ENCODE measurements at places on chromosomes 7 and 10.

DNA sequence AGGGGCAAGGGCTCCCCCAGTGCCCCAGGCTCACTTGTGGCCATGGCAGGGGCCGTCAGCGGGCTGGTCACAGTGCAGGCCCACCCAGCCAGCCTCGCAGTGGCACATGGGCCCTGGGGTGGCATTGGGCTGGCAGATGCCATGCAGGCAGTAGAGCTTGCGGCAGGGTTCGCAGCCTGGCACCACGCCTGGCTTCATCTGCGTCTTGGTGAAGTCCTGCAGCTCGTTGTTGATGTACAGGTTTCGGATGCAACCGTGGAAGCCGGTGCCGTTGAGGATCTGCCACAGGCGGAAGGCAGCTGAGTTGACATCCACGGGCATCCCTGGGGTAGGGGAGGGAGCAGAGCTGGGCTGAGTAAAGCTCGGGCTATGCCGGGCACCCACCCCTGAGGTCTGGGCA is 170.6 kb downstream of the LCOR start:
- DNase-seq: no peak

DNA sequence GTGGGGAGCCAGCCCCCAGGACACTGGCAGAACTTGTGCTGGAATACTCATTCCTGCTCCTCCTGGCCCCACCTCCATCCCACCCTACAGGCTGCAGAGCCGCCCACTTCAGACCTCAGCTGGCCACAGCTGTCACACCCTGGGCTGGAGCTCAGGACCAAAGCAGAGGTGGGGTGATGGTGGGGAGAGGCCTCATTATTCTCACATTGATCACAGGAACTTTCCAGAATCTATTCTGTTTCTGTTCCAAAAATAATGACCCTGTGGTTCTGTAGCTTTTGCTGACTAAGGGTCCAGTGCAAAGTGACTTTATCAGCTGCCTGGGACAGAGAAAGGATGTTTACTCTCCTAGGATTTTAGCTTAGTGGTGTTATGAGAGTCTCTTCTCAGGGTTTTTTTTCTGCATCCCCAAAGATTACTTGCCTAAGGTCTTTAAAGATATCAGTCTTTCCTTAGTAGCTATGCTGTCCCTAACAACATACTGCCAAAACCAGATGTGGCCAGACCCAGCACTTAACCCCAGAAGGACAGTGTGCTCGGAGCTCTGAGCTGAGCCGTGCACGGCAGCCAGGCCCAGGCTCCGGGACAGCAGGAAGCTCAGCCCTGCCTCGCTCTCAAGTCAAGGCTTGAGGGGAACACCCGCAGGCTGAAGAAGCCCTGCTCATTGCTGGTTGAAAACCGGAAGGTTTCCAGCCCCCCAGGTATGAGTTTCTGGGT is 223.3 kb downstream of the MLLT10 start:
- no peak for DNase-seq

DNA sequence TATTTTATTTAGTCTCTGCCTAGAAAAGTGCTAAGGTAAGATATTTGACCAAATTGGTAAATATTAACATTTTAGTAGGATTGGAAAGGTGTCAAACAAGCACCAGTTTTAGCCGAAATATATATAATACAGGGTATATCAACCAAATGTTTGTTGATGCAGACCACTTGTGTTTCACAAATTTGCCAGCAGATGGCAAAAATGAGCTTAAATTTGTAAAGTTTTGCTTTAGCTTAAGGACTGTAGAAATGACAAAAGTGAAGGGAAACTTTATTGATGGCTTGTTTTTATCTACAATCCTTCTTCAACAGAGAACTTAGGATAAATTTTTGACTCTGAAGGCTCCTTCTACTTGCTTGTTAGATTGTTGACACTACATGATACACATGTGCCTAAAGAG is 4.8 kb upstream of the POLR1F start:
- DNase-seq: peak; percentile 36

DNA sequence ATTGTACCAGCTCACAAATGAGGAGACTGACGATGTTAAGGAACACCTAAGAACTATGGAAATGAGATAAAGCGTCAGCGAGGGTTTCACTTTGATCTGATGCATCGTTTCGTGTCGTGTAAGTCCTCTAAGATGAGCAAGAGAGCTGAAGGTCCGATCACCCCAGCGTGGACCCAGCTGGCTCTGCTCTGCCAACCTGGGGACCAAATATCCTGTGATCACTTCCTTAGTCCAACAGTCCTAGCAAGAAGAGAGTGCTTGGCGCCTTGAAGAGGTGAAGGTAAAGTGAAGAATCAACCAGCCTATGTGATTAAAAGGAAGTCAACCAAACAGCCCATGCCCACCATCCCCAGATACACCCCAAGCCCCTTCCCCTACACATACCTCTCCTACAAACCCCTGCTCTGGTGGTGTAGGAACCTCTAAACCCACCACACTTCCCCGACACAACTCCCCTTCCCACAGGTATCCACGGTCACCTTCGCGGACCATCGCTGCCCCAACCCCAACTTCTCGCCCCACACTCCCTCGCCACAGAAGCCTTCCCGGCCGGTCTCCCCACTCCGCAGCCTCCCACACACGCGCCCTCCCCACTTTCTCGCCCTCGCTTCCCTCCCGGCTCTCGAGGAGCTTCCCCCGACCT is 722 bp downstream of the UPF2 start:
- peak; percentile 64 for DNase-seq
